Stimulated activated naive CD4-positive, alpha-beta T cell treated with Interleukin-2 at 50 U/mL for 16 hours (primary cell): ENCODE measurements at places on chromosomes 16 and 17.

- DNase-seq = no peak
Measured at GRCh38 chr17:77815127-77815905, 143.2 kb upstream of the TNRC6C start.

DNA sequence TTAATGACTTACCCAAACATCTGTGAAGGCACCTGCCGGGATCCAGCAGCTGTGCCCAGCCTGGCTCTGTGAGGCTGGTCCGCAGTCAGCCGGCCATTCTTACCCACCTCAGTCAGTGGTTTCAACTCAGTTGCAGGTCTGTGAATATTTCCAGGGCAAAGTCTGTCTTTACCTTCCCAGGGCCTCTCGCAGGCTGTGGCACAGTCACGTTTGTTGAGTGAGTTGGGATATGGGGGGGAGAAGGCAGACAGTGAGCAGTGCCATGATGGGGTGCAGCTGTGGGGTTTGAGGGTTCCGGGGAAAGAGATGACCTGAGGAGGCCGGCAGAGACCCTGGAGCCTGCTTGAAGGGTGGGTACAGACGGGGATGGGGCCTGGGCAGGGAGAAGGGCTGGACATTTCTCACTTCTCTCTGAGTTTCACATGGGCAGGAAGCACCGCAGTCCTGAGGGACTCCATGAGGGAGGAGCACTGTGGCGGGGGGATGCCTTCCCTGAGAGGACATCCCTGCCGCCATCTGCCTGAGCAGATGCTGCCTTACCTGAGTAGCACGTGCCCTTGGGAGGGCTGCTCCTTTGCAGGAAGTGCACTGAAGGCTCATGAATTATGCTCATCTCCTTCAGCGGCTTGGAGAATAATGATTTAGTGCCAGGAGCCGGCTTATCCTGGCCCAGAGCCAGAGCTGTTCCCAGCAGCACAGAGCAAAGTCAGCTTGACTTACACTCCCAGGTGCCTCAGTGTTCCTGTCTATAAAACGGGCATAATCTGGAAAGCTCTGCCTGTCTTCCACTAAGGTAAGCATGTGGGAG lies 48.1 kb downstream of the KSR1 start:
- no peak for DNase-seq

DNA sequence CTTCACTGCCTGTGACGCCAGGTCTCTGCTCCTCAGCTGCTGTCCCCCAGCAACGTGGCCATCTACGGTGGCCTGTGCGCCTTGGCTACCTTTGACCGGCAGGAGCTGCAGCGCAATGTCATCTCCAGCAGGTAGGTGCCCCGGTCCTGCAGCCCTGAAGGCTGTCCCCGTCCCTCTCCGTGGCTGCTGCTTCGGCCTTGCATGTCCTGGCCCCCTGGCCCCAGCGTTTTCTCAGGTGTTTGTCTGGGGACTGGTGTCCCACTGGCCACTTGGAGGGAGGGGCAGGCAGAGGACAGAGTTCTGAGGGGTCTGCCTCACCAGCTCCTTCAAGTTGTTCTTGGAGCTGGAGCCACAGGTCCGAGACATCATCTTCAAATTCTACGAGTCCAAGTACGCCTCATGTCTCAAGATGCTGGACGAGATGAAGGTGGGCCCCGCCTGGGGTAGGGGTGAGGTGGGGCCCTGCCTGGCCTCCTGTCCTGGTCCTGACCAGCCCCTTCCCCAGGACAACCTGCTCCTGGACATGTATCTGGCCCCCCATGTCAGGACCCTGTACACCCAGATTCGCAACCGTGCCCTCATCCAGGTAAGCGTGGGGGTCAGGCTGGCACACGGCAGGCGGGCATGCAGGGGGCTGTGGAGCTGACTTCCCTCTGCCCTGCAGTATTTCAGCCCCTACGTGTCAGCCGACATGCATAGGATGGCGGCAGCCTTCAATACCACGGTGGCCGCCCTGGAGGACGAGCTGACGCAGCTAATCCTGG lies 4.4 kb downstream of the GPS1 start:
- DNase-seq = no peak

DNA sequence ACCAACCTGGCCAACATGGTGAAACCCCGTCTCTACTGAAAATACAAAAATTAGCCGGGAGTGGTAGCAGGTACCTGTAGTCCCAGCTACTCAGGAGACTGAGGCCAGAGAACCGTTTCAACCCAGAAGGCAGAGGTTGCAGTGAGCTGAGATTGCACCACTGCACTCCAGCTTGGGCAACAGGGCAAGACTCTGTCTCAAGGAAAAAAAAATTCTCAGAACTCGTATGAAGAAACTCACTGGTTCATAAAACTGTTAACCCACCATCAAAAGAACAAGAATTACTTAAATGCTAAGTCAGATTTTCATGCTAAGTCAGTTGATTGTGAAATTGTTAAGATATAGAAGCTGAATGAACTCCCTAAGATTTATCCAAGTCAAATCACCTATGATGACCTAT lies 31.3 kb downstream of the SLC39A11 start:
- no peak for DNase-seq

- no peak for DNase-seq
Measured at GRCh38 chr16:55502801-55503366, 6.0 kb upstream of the LPCAT2 start.

- DNase-seq = no peak
Measured at GRCh38 chr17:68910251-68910705, 44.9 kb downstream of the ABCA8 start.

- DNase-seq = no peak
Measured at GRCh38 chr16:31360251-31360650, 5.3 kb downstream of the ITGAX start.

DNA sequence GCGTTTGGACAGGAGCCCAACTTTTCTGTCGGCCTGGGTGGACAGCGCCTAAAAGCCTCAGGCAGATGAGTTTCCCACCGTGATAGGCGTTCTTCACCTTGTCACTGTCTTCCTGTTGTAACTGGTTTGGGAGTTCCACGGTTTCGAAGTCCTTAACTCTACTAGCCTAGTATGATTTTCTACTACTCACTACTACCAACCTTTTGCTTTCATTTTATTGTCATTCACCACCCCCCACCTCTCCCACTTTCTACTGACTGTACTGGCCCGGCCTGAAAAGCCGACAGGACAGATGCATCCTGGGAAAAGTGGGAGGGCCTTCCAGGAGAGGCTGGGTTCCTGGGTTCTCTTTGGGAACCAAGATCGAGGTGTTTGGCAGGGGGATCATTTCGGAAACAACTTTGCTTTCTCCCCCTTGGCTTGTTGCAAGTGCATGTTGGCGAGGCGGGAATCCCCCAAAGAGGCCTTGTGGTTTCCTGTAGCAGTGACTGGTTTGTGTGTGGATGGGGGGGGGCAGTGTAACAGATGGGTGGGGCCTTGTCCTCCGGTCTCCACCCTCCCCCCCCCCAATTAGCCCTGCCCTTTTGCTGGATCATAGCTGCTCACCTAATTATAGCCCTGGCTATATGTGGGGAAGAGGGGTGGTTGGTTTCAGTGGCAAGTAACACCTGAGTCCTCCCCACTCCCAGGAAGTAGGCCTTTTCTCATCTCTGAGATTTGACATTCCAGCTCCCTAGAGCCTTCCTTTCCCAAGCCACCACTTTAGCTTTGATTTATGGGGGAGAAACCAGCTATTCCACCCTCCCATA lies 1.4 kb downstream of the EIF5A start:
- DNase-seq = peak; percentile 90

DNA sequence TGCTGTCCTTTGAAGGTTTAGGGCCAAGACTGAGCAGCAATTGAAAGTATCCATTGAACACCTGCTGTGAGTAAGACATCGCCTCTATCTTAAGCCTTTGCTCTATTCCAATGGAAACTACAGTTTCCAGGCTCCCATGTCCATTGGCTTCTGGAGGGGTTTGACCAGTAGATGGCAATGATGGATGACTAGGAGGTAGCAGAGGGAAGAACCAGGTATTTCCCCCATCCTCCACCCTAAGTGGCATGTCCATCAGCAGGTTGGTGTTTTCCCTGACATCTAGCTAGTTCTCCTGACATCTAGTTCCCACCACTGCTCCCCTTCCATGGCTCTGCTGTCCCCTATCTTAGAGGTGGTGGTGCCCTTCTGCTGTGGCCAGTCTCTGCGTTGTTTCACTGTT lies 58.7 kb downstream of the CENPV start:
- DNase-seq = no peak

GRCh38 chr17:7079581-7080455 lies at the start of gene CLEC10A:
CLEC10A (minus strand) TSS chr17:7080251; CDS start chr17:7078812, 1,439 bp downstream.
- DNase-seq = no peak

DNA sequence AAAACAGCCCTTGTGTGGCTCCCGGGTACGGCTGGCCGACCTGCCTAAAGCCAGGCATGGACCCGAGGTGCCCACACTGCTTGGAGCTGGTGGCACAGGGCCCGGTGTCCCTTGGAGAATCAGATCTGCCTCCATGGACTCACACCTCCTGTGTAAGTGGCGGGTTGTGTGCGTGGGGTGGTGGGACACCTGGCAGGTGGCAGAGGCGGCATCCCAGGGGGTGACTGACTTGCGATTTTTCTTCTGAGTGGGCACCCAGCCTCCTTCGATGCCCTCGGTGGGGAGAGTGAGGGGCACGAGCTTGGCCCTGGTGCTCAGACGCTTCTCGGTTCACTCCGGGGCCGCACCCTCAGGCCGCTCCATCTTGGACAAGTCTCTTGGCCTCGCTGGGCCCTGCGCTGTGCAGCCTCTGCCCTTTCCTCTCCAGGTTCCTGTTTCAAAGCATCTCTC lies 35.8 kb downstream of the METRNL start:
- DNase-seq = no peak

DNA sequence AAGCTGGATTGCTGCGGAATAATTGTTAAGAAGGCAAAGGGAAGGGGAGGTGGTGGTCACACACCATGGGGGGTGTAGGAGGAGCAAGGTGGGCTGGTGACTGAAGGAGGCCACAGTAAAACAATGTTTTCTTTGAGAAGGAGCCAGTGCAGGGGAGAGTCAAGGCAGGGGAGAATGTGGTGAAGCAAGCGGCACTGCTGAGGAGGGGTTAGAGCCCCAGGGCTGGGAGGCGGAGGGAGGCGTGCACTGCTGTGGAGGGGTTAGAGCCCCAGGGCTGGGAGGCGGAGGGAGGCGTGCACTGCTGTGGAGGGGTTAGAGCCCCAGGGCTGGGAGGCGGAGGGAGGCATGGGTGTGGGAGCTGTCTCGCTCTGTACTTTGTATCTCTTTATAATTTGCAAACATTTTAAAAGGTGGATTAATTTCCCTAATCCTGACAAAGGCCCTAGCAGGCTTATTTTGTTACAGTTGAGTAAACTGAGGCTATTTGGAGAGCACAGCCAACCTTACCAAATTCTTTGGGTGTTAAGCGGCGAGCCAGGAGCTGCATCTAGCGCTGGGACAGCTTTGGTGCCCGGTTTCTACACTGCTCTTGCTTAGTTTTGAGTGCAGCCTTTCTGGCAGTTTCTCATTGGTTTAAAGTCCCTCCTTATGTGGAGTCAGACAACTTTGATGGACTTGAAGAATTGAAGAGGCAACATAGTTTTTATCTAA lies 20.9 kb downstream of the RPTOR start:
- DNase-seq = no peak

- DNase-seq = no peak
Measured at GRCh38 chr16:85185303-85186100, 73.2 kb upstream of the CIBAR2 start.

- no peak for DNase-seq
Measured at GRCh38 chr17:10758062-10758461, 28.2 kb upstream of the TMEM220 start.

- DNase-seq = no peak
Measured at GRCh38 chr17:81419319-81419885, 24.1 kb downstream of the BAHCC1 start.

DNA sequence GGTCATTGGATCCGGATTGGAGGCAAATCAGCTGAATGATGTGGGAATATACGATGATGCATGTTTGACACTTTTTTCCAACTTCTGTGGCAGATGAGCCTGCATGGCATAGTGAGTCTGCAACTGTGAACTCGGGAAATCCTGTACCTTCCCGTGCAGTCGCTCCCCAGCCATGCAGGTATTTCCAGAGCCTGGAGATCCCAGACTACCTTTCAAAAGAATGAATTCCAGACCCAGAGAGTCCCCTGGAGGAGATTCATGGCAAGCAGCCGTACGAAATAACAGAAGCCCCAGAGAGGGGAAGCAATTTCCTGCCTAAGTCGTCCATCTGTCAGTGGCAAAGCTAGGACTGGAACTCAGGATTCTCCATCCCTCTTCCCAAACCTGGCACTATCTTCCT lies 75.7 kb upstream of the FAM20A start:
- no peak for DNase-seq

DNA sequence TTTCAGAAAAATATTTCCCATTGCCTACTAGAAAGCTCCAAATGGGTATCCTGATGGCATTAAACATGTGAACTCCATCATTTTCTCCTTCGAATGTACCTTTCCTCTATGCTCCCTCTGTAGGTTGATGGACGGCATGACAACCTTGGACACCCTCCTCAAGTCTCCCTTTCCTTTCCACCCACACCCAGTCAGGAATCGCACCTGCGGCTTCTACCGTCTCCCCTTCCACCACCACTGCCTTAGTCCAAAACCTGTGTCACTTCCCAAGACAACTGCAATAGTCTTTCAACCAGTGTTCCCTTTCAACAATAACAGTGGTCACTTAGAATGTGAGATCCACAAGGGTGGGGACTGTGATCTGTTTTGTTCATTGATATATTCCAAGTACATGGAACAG lies 233.1 kb upstream of the AXIN2 start:
- DNase-seq = no peak

DNA sequence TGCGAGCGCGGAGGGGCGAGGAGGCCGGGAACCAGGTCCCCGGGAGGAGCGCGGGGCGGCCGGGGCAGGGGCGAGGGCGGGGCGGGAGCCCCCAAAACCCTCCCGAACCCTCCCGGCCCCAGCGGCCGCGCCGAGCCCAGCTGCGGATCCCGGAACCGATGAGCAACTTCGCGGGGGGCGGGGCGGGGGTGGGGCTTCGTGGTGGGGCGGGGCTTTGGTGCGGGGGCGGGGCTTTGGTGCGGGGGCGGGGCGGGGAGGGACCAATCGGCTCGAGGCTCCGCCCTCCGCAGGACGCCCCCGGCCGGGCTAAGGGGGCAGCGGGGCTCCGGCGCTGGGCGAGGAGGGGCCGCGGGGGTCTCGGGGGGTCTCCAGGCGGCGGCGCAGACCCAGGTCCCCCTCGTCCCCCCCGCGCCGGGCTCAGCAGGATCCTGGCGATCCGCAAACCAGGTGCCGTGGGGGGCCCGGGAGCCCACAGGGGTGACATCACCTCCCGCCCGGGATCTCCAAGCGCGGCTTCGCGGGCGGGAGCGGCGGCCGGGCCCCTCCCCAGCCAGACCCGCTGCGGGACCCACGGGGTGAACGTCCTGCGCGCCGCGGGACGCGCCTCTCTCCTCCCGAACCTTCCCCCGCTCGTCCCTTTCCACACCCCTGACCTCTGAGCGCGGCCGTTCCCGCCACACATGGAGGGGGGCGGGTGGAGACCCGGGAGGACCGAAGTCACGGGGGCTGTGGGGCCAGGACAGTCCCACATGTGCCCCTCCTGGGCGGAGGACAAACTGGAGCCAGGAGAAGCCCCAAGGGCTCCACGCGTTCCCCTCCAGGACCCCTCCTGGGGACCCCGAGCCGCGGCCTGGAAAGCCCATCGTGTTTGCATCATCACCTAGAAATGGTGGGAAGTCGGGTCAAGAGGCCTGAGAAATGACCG lies at the start of gene ABR:
Gene ABR, minus strand, starts transcription at position 164 of the 925 bp plus-strand sequence. CDS start 254 bp downstream, outside the sequence.
- peak; percentile 44 for DNase-seq

- no peak for DNase-seq
Measured at GRCh38 chr17:27530764-27531391, 74.6 kb downstream of the KSR1 start.
